ENCODE measurements at places on chromosomes 16 and 17.

GRCh38 chr16:10240854-10241613 is 58.8 kb upstream of the GRIN2A start:
- DNase-seq, result no peak

GRCh38 chr17:51508048-51508447 is 247.7 kb downstream of the UTP18 start:
- no peak for DNase-seq

GRCh38 chr17:50155115-50155819 is 4.8 kb upstream of the PPP1R9B start:
- no peak for DNase-seq

DNA sequence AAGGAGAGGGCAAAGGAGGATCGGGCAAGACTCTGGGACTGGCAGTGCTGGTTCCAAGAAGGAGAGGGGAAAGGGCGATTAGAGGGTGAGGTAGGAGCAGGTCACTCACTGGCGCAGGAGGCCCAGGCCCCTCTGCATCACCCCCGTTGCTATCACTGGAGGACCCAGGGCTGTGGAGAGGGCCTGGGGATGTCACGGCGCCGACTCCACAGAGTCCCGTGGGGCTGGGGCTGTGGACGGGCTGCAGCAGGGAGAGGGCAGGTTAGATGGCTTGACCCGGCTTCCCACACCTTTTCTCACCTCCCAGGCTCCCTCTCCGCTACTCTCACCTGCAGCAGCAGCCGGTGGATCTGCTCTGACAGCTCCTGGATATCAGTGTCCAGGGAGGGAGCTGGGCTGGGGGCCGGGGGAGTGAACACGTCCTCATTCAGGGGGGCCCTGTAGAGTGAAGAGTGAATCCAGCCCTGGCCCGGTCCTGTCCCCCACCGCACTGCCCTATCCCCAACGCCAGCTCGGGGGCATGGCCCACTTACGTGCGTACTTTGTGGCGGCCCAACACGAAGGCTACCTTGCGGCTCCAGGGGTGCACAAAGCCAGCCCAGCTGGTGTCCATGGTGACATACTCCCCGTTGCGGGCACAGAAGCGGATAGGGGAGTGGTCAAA is 4.9 kb downstream of the PER1 start:
- DNase-seq, result peak; percentile 7

GRCh38 chr17:64174686-64175456 is 44.9 kb upstream of the ERN1 start:
- DNase-seq, result no peak

GRCh38 chr16:77276661-77277060 is 77.5 kb downstream of the SYCE1L start:
- no peak for DNase-seq

DNA sequence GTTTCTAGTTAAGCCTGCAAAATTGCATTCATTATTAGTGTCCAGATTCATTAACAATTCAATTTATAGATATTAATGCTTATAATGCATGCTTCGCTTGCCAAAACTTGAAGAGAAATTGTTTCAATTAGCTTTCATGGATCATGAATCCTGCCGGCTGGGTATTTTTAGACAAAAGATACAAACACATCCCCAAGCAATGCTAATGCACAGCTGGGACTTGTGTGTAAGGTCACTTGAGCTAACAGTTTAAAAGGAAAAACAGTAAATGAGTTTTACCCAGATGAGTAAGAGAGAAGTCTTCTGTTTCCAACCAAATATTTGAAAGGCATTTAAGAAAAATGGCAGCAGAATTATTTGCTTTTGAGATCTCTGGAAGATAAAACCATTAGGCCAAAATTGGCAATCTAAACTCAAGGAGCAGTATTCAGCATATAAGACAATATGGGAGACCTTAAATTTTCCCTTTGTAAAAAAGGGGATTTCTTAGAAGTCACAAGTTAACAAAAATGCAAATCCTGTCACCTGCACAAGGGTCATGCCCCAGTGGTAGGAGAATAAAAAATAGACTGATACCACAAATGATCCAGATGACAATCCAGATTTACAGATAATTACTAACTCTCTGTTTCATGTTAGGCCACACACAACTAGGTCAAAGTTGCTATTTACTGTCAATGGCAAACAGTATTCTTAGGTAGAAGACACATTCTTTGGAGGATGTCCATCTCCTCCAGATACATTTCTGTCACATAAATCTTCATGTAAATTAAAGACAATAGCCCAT is 418.4 kb upstream of the PMFBP1 start:
- DNase-seq, result no peak

DNA sequence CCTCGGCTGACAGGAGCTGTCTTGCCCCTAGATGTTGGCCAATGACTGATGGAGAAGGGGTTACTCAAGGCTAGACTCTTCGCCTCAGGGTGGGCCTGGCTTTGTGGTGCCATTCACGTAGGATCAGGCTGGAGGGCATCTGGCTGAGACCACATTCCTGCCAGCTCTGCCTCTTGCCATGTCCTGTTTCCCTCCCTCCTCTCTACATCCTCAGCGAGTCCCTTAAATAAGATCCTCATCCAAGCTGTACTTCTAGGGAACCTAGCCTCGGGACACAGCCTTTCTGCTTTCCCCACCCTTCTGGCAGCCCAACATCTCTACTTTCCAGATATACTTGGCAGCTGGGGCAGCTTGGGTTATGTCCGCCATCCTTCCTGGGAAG is 27.9 kb upstream of the EFCAB13 start:
- DNase-seq, result no peak

GRCh38 chr16:525520-526180 is 1.9 kb upstream of the CAPN15 start:
- DNase-seq, result no peak

DNA sequence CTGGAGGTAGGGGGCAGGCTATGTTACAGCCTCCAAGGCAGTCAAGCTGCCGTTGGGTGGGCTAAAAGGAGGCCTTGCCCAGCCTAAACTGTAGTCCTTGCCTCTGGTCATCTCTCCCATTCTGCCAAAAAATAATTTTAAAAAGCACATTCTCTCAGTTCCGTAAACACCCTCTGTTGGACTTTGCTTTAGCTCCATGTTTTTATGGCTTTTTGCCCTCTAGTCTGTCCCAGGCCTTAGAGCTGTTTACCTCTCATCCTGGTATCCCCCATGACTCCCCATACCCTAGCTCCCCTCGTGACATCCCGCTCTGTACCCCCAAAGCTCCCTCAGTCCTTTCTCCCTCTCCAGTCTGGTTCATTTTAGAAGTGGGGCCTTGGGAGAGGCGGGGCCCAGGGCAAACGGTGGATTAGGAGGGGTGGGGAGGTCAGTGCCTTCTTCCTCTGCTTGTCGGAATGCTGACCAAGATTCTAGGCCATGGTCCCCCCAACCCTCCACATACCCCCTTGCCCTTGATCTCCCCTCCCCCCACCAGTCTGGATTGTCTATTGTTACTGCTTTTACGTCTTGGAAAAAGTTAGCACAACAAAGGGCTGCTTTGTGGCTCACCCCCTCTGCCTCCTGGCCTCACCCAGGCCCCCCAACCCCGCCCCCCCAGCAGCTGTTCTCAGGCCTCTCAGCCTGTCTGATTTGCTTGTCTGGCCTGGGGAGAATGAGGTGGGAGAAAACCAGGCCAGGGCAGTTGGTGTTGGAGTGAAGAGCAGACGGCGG is 18.4 kb downstream of the GJD3 start:
- DNase-seq, result no peak

DNA sequence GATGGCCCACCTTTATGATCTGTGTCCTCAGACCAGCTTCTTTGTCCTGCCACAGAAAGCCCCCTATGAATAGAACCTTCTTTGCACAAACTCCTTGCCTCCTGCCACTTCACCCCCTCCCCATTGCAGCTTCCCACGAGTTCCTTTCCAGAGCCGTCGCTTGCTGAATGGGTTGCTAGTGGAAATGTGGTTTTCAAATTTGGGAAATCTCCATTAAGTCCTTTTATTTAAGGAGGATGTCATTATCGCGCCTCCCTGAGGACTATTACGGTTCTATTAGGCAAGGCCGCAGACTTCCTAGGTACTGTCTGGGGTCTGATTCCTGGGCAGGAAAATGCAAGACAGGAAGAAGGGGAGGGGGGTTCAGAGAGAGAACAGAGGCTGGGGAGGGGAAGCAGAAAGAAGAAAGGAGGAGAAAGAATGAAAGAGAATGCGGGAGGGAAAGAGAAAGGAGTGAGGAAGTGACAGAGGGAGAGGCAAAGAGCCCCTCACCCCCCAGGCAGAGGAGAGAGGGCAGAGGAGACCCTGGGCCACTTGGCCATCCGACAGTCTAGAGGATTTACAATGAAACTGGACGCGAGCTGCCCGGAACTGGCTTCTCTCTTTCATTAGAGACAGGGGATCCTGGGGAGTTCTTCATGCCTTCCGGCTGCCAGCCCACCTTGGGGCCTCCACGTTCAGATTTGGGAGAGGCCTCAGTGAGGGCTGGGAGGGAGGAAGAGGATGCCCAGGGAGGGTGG is 31.7 kb upstream of the ETV4 start:
- no peak for DNase-seq

DNA sequence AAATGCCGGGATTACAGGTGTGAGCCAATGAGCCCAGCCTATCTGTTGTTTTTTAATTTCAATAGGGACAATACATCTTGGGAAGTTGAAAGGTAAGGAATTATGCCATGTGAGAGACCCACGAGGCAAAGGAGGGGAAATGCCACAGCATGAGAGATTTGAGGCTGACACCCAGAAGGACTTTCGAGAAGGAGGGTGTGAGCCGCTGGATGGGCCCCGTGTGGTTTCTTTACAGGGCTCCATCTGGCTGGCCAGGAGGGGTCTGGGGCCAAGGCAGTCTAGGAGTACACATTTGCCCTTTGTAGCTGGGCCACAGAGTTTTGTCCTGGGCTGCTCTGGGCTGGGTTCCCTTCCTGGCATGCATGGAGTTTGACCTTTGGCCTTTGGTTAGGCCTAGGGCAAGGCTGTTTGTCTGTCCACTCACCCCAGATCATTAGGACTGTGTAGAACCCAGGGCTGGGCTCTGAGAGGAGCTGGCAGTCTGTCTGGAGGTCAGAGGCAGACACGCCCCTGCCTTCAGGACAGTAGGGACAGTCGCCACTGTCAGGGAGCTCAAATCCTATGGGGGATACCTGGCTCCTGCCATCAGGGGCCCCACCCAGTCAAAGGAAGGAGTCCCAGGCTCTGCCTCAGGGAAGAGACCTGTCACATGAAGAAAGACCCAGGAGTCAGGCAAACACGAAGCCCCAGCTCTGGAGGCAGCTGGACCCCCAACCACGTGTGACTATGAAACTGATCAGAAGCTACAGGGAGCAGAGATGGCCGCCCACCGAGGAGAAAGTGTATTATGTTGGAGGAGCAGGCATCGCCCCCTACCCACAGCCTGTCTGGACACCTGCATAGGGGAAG is 24.2 kb upstream of the NXPH3 start:
- no peak for DNase-seq

Measured in CD8-positive, alpha-beta memory T cell (primary cell).